CD4-positive, alpha-beta T cell treated with Interferon alpha-2 for 1 hour (primary cell): ENCODE measurements at places on chromosomes 13 and 19.
A peak's percentile ranks its signal among the peaks of the same experiment; 100 is the strongest.

DNA sequence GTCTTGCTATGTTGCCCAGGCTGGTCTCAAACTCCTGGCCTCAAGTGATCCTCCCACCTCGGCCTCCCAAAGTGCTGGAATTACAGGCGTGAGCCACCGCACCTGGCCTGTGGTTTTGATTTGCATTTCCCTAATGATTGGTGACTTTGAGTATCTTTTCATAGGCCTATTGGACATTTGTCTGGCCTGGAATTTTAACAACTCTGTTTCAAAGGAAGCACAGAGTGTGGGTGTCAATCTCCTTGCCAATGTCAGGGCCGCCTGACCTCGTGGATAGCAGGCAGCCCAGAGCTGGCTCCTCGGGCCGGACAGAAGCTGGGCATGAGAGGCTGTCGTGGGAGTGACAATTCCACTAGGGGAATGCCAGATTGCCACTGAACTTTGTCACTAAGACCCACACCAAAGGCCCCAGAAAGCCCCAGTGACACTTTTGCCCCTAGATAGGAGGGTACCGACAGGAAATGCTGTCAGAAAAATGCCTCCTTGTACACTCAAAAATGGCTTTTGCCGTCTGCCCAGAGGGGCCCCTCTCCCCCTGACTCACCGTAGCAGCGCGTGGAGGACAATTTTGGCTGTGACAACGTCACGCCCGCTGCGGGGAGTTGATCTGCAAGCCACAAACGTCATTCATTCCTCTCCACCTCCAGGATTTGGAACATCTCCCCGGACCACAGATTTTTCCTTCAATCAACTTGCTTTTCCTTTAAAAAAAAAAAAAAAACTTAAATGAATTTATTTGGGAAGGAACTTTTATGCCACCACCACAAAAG lies 11.7 kb upstream of the ADGRE5 start:
- DNase-seq = peak; percentile 96

GRCh38 chr13:42064259-42064658 lies 15.8 kb downstream of the DGKH start:
- no peak for DNase-seq

GRCh38 chr13:20074966-20075365 lies 85.9 kb downstream of the GJA3 start:
- no peak for DNase-seq

DNA sequence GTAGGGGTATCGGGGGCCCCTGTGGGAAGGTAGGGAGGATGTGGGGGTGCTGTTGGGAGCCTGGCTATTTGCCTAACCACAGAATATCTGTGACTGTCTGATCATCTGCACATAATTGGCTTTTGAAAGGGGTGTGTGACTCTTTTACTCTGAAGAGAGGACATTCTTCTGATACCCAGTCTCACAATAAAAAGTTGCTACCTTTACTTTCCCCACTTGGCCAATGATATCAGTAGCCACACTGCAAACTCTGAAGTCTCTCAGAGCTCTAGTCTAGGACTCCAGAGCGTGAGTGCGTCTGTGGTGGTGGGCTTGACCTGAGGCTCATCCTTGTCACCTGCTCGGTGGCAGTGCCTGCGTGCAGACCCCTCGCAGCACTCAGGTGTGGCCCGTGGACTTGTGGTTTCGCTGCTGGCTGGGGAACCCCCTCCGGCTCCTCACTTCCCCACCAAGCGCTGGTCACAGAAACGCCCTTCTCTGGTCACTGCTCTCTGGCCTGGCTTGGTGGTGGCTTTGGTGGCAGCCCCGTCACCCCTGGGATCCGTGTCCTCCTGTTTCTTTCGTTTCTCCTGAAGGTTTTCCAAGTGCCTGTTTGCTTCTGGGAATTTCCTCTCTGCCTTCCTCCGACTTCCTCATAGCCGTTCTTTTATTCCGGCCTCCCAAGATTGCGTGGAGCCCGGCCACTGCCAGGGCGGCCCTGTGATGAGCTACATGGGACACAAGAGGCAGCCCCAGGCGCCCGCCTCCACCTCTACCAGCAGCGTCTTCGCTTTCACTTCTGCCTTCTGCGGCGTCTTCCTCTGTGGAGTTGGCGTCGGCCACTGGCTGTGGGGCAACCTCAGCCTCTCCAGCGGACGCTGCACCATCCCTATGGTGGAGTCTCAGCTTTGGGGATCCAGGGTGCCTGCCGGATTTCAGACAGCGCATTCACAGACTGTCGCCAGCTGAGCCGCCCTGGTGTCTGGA lies 78.0 kb downstream of the ATP11A start:
- peak; percentile 25 for DNase-seq

GRCh38 chr19:54696117-54696548 lies 28.1 kb upstream of the KIR3DL3 start:
- no peak for DNase-seq

- no peak for DNase-seq
These were observed 50.6 kb downstream of the DPF1 start for GRCh38 chr19:38173291-38174041.

DNA sequence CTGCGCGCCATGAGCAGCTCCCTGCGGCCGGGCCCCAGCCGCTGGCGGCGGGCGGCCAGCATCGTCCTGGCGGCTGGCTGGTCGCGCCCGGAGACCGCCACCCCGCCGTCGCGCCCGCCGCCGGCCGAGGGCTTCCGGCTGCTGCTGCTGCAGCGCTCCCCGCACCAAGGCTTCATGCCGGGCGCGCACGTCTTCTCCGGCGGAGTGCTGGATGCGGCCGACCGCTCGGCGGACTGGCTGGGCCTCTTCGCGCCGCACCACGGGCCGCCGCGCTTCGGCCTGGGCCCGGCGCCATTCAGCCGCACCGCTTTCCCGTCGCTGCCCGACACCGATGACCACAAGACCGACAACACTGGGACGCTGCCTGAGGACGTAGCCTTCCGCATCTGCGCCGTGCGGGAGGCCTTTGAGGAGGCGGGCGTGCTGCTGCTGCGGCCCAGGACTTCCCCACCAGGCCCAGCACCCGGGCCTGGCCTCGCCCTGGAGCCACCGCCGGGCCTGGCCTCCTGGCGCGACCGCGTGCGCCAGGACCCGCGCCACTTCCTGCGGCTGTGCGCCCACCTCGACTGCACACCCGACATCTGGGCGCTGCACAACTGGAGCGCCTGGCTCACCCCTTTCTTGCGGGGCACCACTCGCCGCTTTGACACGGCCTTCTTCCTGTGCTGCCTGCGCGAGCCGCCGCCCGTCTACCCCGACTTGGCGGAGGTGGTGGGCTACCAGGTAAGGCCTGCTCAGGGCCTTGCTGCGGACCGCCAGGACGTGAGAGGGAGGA lies 518 bp downstream of the NUDT19 start:
- DNase-seq = peak; percentile 53

DNA sequence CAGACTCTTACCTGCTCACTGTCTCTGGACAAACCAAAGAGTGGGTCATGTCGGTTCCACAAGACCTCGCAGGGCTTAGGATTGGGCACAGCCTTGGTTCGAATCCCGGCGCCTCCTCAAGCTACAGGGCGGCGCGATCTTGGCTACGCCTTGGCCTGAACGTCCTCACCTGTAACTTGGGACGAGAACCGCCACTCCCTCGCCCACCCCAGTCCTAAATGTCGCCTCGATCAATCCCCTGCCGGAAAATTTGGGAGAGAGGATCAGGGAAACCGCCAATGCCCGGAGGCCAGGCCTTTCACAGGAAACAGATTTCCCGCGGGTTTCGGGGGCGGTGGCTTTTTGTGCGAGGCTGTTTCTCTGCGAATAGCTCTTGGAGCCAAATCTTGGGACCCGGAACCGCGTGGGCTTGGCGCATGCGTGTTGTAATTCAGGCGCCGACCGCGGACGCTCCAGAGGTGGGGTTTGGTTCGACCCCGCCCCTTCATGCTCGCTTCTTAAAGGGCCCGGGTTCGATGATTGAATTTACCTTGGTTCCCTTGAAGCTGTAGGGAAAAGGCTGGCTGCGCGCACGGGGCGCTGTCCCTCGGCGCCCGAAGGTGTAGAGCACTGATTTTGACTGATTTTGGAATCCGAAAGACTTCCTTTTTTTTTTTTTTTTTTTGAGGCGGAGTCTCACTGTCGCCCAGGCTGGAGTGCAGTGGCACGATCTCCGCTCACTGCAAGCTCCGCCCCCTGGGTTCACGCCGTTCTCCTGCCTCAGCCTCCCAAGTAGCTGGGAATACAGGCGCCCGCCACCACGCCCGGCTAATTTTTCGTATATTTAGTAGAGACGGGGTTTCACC lies at the start of gene NR2C2AP:
Gene NR2C2AP, minus strand, starts transcription at position 403 of the 845 bp plus-strand sequence. Its CDS starts 354 bp downstream, at position 49.
- peak; percentile 91 for DNase-seq

GRCh38 chr19:5615756-5616327 lies 6.7 kb downstream of the SAFB2 start:
- no peak for DNase-seq

DNA sequence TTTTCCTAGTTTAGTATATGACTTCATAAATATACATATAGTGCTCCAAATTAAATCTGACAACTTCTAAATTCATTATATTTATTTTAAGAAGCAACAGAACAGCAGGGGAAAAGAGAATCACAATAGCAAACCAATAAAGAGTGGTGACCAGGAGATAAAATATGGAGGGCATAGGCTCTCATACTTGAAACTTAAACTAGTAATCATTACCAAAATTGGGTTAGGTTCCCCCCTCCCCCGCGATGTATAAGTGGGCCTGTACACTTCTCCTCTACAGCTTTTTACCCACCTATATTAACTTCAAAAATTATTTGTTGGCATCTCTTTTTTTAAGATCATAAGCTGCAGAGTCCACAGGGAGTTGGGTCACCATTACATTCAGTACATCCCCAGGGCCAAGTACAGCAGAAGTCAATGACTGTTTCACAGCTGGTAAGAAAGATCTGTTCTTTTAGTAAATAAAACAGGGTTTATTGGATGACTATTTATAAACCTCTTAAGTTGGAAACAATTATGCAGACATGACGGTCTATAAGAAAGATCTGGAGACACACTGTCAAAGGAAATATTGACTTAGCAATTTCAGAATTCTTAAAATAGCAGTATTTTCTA lies 29.4 kb downstream of the KLF12 start:
- DNase-seq = no peak

DNA sequence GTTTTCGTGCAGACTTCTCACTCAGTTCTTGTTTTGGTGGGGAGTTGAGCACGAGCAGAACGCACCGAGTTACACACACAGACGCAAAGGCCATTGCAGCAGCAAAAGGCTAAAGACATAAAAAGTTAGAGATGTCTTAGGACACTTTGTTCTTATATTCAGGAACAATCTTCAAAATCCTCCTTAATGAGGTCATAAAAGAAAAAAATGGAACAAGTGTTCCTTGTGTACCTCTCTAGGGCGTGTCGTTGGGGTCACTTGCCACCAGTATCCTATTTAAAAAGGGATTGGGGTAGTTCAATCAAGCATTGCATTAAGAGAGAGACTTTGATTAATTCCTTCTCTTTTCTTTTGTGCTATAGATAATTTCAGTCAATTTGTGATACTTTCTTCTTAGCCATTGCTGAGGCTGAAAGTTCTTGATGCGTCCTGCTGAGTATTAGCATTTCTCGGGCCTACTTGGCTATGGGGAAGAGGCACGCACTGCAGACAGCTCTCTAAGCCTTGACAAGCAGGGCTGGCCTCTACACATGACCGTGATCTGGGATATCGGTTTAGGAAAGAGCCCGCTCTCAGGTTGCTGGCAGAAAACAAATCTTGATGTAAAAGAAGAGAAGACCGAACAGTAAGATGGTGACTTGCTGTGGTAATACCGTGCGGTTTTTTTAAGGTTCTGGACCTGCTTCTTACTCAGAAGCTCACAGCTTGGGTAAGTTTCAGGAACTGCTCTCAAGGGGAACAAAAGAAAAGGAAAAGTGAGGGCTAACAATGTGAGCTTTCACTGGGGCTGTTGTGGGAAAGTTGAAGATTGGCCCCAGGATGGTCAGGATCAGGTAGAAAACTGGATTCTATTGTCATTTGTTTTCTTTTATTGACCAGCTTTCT lies 223.6 kb downstream of the TM9SF2 start:
- DNase-seq = no peak

GRCh38 chr19:47003611-47004465 lies 15.8 kb upstream of the NPAS1 start:
- DNase-seq = no peak

GRCh38 chr19:3979289-3979673 lies 6.0 kb downstream of the EEF2 start:
- DNase-seq = peak; percentile 14

- DNase-seq = no peak
These were observed 6.3 kb downstream of the CFAP97D2 start for GRCh38 chr13:114185182-114185971.

- DNase-seq = no peak
These were observed 7.9 kb upstream of the SIGLEC9 start for GRCh38 chr19:51116736-51117286.

DNA sequence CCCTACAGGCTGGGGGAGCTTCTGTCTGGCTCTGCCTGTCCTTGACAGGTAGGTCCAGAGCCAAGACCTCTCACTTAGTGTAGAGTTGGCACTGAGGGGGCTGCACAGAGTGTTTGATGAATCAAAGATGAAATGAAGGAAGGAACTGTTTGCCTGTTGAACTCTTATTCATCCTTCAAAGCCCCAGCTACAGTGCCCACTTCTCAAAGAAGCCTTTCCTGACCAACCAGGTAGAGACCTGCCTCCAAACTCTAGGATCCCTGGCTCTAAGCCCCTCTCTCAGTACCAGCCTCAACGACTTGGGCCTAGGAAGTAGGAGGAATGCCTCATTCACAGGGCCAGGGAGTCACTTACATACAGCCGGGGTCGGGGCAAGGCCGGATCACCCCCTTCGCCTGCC lies 9.1 kb upstream of the TMEM161A start:
- no peak for DNase-seq

GRCh38 chr19:42102877-42103276 lies 26.9 kb downstream of the ZNF574 start:
- no peak for DNase-seq

- DNase-seq = no peak
These were observed 74.2 kb downstream of the FLT1 start for GRCh38 chr13:28420704-28421103.

GRCh38 chr13:110716247-110716515 lies 2.7 kb downstream of the ING1 start:
- no peak for DNase-seq

DNA sequence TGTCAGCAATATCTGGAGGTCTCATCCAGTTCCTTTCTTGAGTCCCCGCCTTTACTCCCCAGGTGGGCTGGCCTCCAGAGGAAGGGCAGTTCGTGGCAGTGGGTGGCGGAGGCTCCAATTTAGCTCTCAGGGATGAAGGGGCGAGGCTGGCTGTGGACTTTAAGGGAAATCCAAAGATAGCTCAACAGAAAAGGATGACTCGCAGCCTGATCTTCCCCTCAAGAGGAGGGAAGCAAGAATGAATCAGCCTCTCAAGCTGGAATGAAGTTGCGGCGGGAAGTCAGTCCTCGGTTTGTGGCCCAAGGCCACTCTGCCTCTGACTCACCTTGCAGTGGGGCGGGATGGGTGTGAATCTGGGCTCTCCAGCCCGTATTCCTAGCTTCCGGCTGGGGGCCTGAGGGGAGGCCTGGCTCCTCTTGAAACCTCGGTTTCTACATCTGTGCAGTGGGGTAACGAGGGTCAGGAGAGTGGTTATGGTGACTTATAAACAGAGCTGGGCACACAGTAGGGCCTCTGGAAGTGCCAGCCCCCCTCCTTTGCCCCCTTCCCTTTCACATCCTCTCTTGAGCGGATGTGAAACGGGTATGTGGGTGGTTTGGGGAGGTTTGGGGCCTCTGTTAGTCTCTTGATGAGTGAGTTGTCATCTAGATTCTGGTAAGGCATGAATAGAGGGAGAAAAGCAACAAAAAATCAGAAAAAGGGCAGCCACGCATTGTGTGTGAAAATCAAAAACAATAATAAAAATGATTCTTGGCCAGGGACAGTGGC lies 10.5 kb upstream of the SMG9 start:
- DNase-seq = peak; percentile 72

GRCh38 chr13:74217811-74218210 lies 83.6 kb upstream of the KLF12 start:
- no peak for DNase-seq

GRCh38 chr13:73162912-73163911 lies 104.4 kb downstream of the KLF5 start:
- no peak for DNase-seq

GRCh38 chr13:113666951-113667701 lies at the start of gene GRK1:
Gene GRK1 (plus strand): TSS chr13:113667219. CDS start chr13:113667387, 168 bp downstream.
- DNase-seq = no peak
